Activated CD4-positive, alpha-beta T cell treated with anti-CD3 and anti-CD28 coated beads, Interleukin-2, amount 10 ng/mL, durations not matched to agents 24 days and 14 days (primary cell): ENCODE measurements at places on chromosomes 4 and X. TPM values are rescaled to one million over a fixed set of nuclear protein-coding genes. Genes with fewer than 3 reads are reported as not detected.

DNA sequence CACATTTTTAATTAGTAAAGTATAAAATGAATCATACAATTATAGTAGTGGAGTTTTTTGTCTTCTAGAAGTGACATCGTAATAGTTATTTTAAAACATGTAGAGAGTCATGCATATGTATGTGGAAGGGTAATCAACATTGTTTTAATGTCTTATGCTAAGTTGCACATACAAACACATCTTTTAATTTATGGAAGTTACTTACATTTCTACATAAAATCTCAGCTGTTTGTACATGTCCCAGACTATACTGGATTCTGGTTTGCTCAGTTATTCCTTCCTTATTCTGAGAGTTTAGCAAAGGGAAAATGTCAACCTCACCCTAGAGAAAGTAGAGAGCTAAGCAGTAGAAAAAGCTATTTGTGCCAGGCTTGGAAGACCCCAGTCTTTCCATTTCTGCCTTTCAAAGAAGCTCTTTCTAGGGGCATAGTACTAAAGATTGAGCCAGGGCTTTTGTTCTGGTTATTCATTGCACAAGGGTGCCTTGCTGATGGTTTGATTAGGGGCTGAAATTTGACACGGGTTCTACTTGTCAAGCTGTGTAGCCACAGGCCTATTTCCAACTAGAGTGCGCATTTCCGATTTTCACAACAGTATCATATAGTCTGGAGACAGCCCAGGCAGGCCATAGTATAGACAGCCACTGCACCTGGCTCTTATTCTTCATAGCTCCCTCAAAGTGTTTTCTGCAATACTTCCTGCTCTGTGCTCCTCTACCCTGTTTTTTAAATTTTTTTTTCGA, 106.3 kb downstream of the RPA4 start:
- no peak for DNase-seq
- H3K4me3 ChIP-seq = no peak overlapping the region
- H3K27ac ChIP-seq = no peak overlapping the region
- no peaks in the 10 kb centered on the region for H3K4me1 ChIP-seq
- no peaks in the 10 kb centered on the region for H3K36me3 ChIP-seq

- H3K4me3 ChIP-seq = no peak overlapping the region
- DNase-seq = no peak
- no peaks in the 10 kb centered on the region for H3K4me1 ChIP-seq
- no peaks in the 10 kb centered on the region for H3K27me3 ChIP-seq
- H3K36me3 ChIP-seq = no peaks in the 10 kb centered on the region
- no peak overlapping the region for H3K27ac ChIP-seq
Measured at GRCh38 chrX:97968376-97969163, 1084.9 kb downstream of the RPA4 start.

DNA sequence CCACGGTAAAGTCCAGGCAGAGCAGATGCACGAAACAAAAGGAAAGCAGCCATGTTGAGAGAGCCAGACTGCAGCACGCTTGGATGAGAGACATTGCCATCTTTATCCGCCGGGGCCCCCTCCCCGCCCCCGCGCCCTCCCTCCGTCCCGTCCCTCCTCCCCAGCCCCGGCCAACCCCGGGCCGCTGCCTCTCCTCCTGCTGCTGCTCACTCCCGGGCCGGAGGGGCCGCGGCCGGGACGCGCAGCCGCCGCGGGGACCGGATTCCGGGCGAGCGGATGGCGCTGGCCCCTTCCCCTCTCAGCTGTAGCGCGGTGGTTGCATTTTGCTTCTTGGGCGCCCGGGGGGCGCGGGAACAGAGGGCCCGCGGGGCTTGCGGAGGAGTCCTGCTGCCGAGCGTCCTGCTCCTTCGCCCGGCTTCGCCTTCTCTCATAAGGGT, 542 bp downstream of the RNF150 start:
- H3K27ac ChIP-seq = no peak overlapping the region
- H3K4me1 ChIP-seq = peaks cover 10% of the 10 kb centered on the region
- peak overlapping the region; percentile 93 for H3K4me3 ChIP-seq
- peak; percentile 57 for DNase-seq

BEND4 gene
- total RNA-seq = 0.57 and 0.72 TPM in 2 replicates

ARHGAP6 gene
- total RNA-seq = not detected in 2 replicates

GRCh38 chrX:47991263-47992094, 12.3 kb downstream of the ZNF182 start:
- peaks cover 17% of the 10 kb centered on the region for H3K4me1 ChIP-seq
- H3K27me3 ChIP-seq = no peaks in the 10 kb centered on the region
- no peak overlapping the region for H3K4me3 ChIP-seq
- peaks cover 85% of the 10 kb centered on the region for H3K36me3 ChIP-seq
- H3K27ac ChIP-seq = peak overlapping the region; percentile 67
- DNase-seq = no peak

TRIML2 gene
- not detected in 2 replicates for total RNA-seq

- H3K4me3 ChIP-seq = no peak overlapping the region
- peaks cover 21% of the 10 kb centered on the region for H3K27me3 ChIP-seq
- H3K4me1 ChIP-seq = peaks cover 2% of the 10 kb centered on the region
- H3K36me3 ChIP-seq = no peaks in the 10 kb centered on the region
- no peak overlapping the region for H3K27ac ChIP-seq
Measured at GRCh38 chr4:151415978-151416377, 7.0 kb downstream of the FHIP1A start.

TNMD gene
- total RNA-seq = not detected in 2 replicates

- no peak overlapping the region for H3K27ac ChIP-seq
- peaks cover 3% of the 10 kb centered on the region for H3K27me3 ChIP-seq
Measured at GRCh38 chr4:24598025-24598424, 13.7 kb upstream of the DHX15 start.

DNA sequence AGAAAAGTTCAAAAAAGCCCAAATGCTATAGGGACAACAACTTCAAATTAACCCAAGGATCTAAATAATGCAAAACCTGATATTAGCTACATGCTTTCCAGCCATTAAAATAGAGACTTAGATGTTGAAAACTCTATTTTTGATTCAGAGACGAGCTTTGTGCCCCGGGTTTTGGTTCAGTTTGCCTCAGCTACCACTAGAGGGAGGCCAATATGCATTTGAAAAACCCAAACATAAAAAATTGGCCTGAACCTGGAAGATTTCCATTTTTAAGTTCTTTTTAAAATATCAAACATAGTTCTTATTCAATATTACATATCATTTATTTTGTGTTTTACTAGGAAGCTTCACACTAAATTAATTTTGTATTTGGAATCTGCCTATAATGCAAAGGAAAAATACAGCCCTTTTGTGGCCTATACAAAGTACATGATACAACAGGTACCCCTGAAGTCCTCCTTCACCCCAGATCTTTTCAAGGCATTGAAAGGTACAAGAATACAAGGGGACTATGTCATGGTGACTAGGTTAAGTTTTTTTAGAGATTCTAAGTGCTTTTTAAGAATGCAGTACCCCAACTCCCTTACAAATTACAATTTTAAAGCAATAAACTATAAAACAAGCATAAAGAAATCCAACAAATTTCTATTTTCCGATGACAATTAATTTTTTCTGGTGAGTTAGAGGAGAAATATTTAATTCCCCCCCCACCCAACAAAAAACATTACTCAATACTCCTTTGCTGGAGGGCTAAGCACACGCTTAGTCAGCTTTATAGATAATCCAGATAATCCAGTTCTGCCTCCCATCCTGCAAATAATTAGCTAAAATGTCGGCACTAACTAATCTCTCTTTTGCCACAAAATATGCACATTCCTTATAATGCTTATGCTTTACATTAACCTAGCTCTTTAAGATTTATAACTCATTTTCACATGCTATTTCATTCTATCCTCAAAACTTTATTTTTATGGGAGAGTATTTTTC, 97.7 kb upstream of the PTPN13 start:
- peaks cover 15% of the 10 kb centered on the region for H3K4me1 ChIP-seq
- no peaks in the 10 kb centered on the region for H3K36me3 ChIP-seq
- no peak overlapping the region for H3K4me3 ChIP-seq
- DNase-seq = peak; percentile 77
- no peak overlapping the region for H3K27ac ChIP-seq
- H3K27me3 ChIP-seq = peaks cover 15% of the 10 kb centered on the region

DNA sequence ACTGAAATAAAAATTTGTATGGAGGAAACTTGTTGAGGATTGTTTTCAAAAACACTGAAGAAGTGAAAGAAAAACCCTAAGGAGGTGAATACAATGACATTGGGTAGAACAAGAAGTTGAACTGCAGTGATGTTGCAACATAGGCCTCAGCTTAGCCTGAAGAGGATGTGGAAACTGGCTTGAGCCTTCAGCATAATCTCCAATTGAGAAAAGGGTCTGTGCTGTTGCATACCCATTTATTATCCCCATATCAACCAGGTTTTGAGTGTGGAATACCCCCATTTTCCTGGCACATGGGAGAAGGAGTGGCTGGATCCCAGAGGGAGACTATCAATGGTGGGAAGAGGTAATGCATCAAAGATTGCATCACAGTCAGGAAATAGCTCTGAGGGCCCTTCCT, 695.0 kb upstream of the HS3ST1 start:
- H3K36me3 ChIP-seq = no peaks in the 10 kb centered on the region
- no peak overlapping the region for H3K4me3 ChIP-seq
- no peak overlapping the region for H3K27ac ChIP-seq
- no peaks in the 10 kb centered on the region for H3K27me3 ChIP-seq

- no peak for DNase-seq
- no peak overlapping the region for H3K27ac ChIP-seq
- no peaks in the 10 kb centered on the region for H3K27me3 ChIP-seq
- H3K36me3 ChIP-seq = no peaks in the 10 kb centered on the region
- H3K4me1 ChIP-seq = peaks cover 3% of the 10 kb centered on the region
- H3K4me3 ChIP-seq = no peak overlapping the region
Measured at GRCh38 chr4:53563824-53564223, 27.5 kb downstream of the LNX1 start.

MOB1B gene
- total RNA-seq = 23.1 and 24.1 TPM in 2 replicates

DNA sequence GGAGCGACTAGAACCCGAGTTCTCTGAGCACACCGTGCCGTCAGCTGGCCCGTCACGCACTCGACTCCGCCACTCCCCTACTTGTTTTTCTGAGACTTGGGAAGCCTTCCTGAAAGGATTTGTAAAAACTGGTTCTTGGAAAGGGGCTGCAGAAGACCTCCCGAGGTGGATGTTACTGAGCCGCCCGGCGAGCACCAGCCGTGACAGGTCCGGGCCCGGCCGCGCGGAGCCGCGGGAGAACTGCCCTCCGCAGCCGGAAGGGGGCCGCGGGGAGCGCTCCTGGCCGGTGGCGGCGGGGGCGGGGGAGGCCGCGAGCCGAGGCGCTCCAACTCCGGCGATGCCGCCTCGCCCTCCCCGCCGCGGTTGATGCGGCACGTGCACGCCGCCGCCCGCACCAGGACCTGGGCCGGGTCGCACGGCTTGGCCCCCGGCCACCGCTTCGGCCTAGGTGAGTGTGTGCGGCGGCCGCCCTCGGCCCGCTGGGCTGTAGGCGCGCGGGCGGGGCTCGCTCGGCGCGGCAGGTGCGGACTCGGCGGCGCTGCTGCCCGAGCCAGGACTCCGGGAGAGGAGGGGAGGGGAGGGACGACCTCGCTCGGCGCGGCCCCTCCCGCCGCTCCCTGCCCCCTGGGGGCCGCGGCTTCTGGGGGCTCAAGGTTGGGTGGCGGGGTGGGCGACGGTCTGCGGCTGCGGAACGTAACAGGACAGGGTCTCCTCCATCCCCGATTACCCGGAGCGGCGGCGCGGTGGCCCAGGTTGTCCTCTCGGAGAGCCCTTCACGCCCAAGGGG, 1.7 kb downstream of the SPRY1 start:
- peaks cover 38% of the 10 kb centered on the region for H3K4me1 ChIP-seq
- peak overlapping the region; percentile 99 for H3K27ac ChIP-seq
- peaks cover 4% of the 10 kb centered on the region for H3K27me3 ChIP-seq
- H3K4me3 ChIP-seq = peak overlapping the region; percentile 91
- peaks cover 41% of the 10 kb centered on the region for H3K36me3 ChIP-seq
- DNase-seq = peak; percentile 93

DNA sequence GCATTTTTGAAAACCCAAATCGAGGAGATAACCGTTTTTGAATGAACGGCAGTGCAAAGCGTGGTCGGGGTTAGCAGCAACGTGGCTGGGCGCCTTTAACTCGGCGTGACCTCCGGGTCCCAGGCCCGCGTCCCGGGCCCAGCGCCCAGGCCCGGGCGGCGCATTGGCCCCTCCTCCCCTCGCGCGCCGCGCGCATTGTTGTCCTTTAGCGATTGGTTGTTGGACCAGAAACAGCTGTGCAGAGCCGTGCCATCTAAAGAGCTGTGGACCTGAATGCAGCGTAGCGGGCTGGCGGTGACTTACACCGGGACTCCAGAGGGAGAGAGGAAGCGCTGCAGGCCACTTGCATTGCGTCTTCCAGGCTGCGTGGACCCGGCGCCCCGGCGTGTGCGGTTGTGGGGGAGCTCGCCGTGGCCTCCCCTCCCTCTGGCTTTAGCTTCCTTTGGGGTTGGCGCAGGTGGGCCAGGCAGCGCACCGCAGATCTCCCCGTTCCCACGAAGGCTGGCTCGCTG, at the start of gene STOX2:
TSS of gene STOX2 (plus strand) at position 227 of the 512 bp plus-strand sequence. CDS start 1,484 bp downstream, outside the sequence.
- no peak within 1 kb of the TSS for H3K27ac ChIP-seq
- peak within 1 kb of the TSS; percentile 55 for H3K4me3 ChIP-seq
- peak; percentile 67 for DNase-seq
- H3K4me1 ChIP-seq = no peaks in the 10 kb centered on the region
- H3K36me3 ChIP-seq = no peaks in the 10 kb centered on the region

F11 gene
- total RNA-seq = not detected in 2 replicates

- no peaks in the 10 kb centered on the region for H3K27me3 ChIP-seq
- no peak for DNase-seq
- H3K4me1 ChIP-seq = no peaks in the 10 kb centered on the region
- no peak overlapping the region for H3K4me3 ChIP-seq
- H3K27ac ChIP-seq = no peak overlapping the region
- H3K36me3 ChIP-seq = no peaks in the 10 kb centered on the region
Measured at GRCh38 chr4:105956569-105956968, 61.3 kb downstream of the NPNT start.

GRCh38 chr4:1170976-1171310, 1.4 kb downstream of the SPON2 start:
- H3K4me1 ChIP-seq = peaks cover 19% of the 10 kb centered on the region
- peaks cover 28% of the 10 kb centered on the region for H3K27me3 ChIP-seq
- H3K27ac ChIP-seq = no peak overlapping the region
- DNase-seq = no peak

ADGRL3 gene
- not detected in 2 replicates for total RNA-seq

COX18 gene
- total RNA-seq = 21.2 and 22.2 TPM in 2 replicates

GRCh38 chrX:104522386-104522785, 43.6 kb upstream of the IL1RAPL2 start:
- H3K27me3 ChIP-seq = no peaks in the 10 kb centered on the region
- DNase-seq = no peak
- H3K36me3 ChIP-seq = no peaks in the 10 kb centered on the region
- no peak overlapping the region for H3K4me3 ChIP-seq
- no peaks in the 10 kb centered on the region for H3K4me1 ChIP-seq
- H3K27ac ChIP-seq = no peak overlapping the region

- H3K4me1 ChIP-seq = no peaks in the 10 kb centered on the region
- DNase-seq = no peak
- H3K27ac ChIP-seq = no peak overlapping the region
- peaks cover 28% of the 10 kb centered on the region for H3K27me3 ChIP-seq
- H3K36me3 ChIP-seq = no peaks in the 10 kb centered on the region
Measured at GRCh38 chrX:108439961-108440696, 491 bp downstream of the COL4A5 start.
